ENCODE measurements at places on chromosomes 1 and 21.

DNA sequence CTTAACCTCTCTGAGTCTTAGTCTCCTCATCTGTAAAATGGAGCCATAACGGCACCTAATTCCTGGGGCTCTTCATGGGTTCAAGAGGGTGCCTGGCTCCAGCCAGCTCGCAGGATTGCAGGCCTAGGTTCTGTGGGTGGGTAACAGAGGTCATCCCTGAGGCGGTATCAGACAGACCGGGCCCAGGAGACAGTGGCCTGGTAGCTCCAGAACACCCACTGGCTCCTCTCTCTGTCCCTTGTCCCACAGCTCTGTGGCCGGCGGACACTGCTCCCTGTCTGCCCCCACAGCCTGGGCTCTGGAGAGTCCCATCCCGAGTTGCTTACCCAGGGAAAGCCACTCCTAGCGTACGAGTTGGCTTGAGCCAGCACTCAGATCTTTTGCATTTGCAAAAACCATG lies 150.3 kb downstream of the PEX14 start:
- no peak for DNase-seq

DNA sequence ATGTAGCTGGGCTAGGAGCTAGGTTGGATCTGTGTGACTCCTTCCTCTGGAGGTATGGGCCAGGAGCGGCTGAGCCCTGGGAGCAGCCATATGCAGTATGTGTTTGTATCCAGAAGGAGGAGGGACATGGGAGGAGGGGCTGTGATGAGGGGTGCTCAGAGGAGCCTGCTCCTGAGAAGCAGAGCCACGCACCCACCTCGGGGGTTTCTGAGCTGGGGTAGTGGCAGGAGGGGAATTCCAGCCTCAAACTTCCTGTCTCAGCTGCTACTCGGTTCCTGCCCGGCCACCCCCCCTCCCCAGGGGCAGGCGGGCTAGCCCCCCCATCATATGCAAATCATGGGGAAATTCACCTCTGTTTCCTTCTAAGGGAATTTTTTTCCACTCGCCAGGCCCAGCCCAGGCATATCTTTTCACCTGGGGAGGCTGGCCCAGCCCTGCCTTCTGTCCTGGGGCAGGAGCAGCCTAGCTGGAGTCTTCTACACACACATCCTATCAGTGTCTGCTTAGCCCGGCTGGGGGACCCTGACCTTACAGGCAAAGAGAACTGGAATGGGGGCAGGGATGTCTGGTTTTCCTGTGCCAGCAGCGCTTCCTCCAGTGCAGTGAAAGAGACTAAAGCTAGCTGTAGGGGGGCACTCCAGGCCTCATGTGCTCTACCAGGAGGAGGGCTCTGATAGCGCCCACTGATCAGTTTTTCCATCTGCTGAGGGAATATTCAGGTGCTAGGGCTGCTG lies 3.0 kb downstream of the ZC3H12A start:
- no peak for DNase-seq

DNA sequence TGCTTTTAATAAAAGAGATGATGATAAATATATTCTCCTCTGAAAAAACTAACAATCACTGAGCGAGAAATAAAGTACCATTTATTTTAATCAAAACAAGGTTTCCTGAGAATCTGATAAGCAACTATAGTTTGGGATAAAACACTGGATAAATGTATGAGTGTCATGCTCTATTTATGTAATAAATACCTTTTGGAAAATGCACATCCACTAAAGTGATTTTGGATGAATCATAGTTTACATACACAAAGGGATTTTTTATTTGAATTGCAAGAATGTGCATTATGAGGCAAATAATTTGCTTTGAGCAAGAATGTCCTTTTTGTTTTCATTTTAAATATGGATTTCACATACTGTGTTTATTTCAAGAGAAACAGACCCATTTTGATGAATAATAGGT lies 1483.5 kb downstream of the MRPL39 start:
- no peak for DNase-seq

DNA sequence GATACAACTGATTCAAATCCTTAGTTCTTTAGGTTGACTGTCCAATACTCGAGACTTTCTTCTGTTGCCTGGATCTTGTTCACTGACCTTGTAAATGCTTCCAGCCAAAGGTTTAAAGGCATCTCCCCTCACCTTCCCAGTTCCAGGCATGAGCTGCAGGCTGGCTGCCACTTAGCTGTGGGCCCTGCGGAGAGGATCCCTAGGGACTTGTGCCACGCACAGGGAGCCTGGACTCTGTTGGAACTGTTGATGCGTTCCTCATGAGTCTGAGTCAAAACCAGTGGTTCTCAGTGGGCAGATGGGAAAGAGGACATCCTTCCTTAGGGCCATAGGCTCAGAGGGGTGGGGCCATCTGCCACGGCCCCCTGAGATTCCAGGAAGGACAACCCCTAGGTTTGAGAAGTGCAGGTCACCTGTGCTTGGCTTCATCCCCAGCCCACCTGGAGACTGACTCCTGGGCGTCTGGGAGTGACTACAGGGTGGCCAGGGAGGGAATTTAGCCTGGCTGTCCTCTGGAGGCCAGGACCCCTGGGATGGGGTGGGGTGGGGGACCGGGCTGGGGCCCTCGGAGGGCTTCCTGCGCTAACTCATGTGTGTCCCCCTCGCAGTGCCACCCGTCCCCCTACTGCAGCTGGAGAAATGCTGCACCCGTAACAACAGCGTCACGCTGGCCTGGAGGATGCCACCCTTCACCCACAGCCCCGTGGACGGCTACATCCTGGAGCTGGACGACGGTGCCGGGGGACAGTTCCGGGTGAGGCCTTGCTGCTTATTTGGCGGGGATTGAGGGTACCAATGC lies 37.6 kb upstream of the GNPAT start:
- no peak for DNase-seq

DNA sequence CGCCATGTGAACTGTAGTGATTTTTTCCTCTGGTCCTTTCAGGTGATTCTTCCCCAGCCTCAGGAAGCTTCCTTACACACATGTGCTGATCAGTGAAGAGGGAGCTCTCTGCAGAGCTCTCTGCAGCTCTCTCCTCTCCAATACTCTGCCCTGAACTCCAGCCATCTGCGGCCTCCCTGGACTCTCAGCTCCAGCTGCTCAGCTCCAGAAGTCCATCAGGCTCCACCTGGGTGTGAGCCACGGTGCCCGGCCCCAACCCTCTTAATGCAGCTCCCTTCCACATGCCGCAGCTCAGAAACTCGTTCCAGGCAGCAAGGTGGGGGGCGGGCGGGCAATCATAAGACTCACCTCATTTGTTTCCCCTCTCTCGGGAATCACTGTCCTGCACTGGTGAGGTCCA lies 30.9 kb upstream of the RPL11 start:
- DNase-seq, result no peak

GRCh38 chr1:56439610-56440264 lies 139.6 kb downstream of the PLPP3 start:
- DNase-seq, result no peak

DNA sequence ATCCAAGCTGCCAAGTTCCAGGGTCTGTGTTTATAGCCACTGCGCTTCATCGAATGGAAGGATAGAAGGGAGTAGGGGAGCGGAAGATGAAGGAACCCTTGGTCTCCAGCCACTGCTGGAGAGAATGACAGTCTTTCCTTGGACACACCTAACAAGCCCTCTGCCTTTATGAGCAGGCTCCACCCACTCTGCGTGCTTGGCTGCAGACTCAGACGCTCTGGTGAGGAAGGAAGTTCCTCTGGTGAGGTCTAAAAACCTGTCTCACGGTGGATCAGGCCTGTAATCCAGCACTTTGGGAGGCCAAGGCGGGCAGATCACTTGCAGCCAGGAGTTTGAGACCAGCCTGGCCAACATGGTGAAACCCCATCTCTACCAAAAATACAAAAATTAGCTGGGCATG lies 55.4 kb downstream of the MATN1 start:
- DNase-seq, result no peak

DNA sequence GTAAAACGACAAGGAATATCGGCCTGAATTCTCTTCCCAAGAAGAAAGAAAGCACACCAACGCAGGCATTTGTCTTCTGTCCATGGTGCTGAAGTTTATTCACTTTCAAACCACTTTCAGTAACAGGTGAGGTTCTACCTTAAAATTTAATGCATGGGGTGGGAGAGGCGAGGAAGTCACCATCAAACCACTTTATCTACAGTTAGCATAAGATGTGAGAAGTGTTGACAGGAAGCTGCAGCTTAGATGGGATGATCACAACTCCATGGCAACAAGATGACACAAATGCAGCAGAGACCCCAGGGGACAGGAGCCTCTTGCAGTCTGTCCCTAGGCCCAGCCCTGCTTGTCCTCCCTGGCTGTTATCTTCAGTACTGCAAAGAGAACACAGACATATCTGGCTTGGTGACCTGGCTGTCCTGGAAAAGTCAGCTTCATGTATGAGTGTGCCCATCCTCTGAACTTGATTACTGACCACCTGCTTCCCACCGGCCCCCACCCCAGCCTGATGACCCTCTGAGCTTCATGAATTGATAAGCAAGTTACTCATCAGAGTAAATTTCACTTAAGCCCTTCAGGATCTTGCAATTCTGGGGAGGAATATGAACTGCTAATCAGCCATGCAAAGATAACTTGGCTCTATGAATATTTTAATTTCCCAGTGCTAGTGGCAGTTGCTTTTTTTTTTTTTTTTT lies 1.8 kb downstream of the NPPA start:
- no peak for DNase-seq

DNA sequence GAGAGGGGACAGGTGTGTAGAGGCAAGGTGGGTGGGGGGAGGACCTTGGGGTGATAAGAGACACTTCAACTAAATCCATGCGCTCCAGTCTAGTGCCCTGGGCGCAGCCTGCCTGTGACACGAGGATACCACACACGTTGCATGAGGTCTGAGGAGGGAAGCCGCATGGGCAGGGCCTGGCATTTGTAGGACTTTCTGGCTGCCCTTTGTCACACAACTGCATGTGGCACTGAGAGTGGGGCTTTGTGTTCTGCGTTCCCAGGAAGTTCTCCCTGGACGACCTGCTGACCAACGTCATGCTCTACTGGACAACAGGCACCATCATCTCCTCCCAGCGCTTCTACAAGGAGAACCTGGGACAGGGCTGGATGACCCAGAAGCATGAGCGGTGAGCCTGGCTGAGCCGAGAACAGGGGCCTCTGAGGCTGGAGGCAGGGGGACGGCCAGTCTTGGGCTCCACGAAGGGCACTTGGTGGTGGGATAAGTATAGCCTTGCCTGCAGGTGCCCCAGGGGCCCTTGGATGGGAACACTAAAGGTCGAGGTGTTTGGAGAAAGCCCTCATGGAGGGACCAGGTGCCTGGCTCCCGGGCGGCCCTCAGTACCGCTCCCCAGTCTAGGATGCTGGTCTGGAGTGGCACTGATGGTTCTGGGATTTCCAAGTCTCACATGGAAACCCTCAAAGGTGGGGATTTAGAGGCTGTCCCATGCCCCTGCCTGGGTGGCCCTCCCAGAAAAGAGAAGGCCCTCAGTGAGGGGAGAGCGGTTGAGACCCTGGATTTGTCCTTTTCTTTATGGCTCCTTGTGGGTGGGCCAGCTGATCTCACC lies 34.5 kb downstream of the EPHX1 start:
- no peak for DNase-seq

- DNase-seq, result peak; percentile 69
Measured at GRCh38 chr1:182962554-182963115, 9.7 kb upstream of the SHCBP1L start.

- no peak for DNase-seq
Measured at GRCh38 chr1:168763031-168763430, 34.0 kb upstream of the DPT start.

DNA sequence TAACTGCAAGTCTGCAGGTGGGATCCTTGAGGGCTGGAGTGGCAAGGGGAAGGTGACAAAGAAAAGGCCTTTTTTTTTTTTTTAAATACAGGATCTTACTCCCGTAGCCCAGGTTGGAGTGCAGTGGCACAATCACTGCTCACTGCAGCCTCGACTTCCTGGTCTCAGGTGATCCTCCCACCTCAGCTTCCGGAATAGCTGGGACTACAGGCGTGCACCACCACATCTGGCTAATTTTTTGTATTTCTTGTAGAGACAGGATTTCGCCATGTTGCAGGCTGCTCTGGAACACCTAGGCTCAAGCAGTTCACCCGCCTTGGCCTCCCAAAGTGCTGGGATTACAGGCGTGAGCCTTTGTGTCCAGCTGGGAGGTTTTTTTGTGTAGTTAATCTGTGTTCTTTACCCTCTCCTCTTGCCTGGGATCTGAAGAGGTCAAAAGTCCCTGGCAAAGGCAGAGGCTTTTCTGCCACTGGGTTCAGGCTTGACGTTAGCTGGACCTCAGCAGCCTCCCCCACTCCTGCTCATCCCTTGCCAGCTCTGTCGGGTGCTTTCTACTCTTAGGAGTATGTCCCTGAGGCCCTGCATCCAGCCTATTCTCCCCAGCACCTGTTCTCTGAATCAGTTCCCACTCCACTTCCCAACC lies 5.2 kb downstream of the IL6R start:
- no peak for DNase-seq

All from brain pericyte (primary cell).